HuH-7.5 (cell line): ENCODE measurements at places on chromosomes 4 and X.

- DNase-seq, result no peak
Observed at GRCh38 chr4:47486231-47486673, 1.2 kb downstream of the ATP10D start.

DNA sequence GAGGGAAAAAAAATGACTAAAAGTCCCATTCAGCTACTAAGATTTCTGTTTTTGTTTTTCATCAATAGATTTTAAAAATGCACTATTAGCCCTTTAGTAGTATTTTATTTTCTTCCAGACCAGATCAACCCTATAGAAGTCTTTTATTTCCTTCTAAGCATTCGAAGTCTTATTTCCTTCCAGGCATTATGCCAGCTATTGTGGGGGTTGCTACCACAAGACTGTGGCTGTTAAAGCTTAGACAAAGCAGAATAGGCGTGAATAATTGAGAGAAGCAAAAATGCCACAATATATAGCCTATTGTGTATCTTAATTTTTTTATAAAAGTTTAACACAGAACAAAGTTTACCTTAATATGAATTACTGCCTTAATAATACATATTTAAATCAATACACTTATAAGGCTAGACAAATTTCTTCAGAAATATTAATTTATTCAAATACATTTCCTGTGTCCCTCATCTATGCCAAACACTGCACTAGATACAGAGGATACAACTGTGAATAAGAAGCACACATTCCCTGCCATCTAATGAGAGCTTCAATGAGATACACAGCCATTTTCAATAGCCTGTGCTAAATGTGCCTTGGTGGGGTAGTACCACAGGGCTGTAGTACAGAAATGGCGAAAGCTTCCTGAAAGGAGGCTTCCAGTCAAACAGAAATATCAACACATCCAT lies 33.1 kb downstream of the SLC10A7 start:
- DNase-seq, result no peak

DNA sequence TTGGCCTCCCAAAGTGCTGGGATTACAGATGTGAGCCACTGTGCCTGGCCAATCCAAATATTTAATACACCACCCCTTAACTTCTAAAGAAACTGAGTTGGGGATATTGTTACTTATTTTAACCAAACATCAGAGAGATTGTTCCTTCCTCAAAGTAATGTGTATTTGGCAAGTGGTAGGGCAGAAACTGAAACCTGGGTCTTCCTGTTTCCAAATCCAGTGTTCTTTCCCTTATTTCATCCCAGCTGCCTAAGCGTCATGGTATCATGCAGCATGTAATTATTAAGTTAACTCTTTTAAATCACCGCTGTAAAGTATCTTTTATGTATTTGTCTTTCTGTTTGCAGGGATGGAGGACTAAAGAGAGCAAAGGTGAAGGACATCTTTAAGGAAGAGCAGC lies 68.4 kb downstream of the GPAT3 start:
- no peak for DNase-seq

- no peak for DNase-seq
Observed at GRCh38 chrX:150504397-150505182, 63.8 kb upstream of the MTM1 start.

GRCh38 chr4:188839704-188840103 lies 700.5 kb downstream of the TRIML1 start:
- DNase-seq, result no peak

GRCh38 chr4:110108422-110108821 lies 90.0 kb downstream of the ELOVL6 start:
- DNase-seq, result no peak

DNA sequence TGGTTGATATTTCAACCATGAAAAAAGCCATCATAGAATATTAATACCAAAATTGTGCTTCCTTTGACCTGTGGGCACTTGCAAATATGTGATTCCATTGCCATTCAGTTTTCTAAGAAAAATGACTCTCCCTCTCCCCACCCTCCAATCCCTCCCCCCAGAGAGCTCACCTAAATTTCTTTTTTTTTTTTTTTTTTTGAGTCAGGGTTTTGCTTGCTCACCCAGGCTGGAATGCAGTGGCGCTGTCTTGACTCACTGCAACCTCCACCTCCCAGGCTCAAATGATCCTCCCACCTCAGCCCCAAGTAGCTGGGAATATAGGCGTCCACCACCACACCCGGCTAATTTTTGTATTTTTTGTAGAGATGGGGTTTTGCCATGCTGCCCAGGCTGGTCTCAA lies 47.0 kb downstream of the SNX25 start:
- DNase-seq, result no peak

DNA sequence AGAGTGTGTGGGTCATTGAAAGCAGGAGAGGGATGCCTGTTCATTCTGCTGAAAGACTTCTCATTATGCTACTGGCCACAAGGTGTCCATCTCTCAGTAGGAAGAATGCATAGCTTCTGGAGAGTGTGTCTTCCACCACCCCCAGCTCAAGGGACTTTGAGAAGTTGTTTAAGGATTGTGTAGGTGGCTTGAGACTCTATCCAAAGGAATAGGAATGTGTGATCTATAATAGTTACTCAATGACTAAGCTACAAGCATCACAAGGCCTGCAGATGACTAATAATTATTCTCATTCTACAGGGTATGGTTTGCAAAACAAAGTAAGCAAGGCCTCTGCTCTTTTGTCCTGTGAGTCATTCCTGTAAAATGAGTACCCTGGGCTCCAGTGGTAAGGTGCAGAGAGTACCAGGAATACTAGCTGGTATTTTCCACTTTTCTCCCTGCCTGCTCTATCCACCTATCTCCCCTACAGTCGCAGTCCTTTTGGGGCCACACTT lies 279.8 kb upstream of the BOD1L1 start:
- DNase-seq, result no peak

DNA sequence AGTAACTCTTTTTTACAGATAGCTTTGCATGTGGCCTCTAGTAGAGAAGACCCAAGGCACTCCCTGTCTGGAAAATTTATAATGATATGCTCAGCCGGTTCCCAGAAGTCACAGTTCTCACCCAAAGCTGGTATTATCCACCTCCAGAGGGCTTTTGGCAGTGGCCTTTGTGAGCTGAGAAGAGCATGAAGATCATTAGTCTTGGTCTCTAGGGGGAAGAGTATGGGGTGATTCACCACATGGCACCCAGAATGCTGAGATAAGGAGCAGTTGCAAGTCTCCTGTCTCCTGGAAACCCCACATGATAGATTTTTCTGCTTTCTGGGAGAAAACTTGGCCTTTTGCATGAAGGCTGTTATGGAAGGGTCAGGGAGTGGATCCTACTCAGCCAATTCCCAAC lies 75.4 kb upstream of the PRPS1 start:
- DNase-seq, result no peak

GRCh38 chr4:41209187-41209586 lies 5.2 kb downstream of the APBB2 start:
- DNase-seq, result no peak

DNA sequence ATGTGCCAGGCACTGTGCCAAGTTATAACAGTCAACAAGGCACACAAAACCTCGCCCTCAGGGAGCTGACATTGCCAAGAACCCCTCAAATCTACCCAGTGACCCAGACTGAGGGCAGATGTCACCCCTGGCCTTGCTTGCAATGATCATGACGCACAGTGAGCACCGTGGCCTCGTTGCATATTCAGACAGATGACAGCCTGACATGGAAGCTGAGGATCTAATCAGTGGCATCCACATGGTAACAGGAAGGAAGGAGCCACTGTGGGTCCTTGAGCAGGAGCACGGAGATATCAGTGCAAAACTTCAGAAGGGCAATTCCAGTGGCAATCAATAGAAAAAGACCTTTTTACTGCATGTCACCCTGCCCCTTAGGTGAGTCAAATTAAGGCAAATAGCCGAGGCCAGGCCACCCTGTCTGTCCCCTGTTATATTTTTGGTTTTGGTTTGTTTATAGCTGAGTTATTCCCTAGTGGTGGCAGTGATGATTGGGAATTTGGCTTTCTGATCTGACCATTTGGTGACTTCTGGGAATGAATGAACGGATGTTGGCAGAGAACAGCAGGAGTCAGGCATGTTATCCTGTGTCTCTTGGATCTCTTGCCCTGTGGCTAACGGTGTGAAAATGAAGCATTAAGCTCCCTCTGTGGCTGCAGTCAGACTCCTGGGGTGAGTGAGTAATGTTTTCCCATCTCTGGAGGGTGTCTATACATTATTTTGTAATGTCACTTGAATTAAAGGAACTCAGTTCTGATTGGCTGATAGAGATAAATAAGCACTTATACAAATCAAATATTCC lies 20.4 kb downstream of the WDR13 start:
- DNase-seq, result no peak

DNA sequence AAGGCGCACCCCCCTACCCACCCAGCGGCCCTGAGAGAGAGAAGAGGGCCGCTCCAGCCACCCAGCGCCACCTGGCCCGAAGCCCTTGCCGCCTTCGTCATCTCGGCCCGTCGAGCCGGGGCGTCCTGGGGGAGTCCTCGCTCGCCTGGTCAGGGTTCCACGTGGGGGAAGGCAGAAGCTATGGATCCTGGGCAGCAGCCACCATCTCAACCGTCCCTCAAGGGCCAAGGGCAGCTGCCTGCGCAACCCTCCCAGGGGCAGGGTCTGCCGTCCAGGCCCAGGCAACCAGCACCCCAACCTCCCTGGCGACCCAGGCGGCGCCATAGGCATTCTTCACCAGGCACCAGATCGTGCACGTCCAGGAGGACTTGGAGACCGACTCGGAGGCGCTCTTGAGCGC lies 51.5 kb upstream of the IL13RA2 start:
- DNase-seq, result no peak

- DNase-seq, result no peak
Observed at GRCh38 chr4:143358923-143359643, 22.4 kb downstream of the GAB1 start.

DNA sequence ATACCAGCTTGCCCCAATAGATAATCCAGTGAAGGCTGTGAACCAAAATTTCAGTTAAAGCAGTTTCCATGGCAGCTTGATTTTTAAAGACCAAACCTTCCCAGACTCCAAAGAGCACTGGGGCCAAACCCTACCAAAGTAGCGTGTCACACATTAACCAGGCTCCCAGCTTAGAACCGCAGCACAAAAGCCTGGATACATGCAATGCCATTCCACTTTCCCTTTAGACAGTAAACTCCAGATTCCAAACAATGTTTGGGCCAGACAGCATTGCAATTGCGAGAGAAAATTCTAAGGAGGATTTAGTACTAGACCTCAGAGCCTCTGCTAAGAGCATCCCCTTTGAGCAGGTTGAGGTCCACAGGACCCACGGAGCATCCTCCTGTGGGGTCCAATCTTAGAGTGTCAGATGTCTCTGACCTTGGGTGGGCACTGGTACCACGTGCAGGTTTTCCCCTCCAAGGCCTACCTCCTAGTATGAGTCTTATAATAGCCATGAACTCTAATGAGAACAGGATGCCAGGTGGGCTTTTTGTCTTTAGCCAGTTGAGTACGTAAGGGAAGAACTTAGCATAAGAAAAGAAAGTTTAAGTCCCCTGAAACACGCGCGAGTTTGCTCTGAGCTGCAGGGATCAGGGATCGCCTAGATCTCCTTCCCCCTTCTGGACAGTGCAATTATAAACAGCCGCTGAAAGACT lies 38.8 kb downstream of the MGARP start:
- no peak for DNase-seq

GRCh38 chrX:129954804-129955203 lies 27.6 kb upstream of the BCORL1 start:
- no peak for DNase-seq

DNA sequence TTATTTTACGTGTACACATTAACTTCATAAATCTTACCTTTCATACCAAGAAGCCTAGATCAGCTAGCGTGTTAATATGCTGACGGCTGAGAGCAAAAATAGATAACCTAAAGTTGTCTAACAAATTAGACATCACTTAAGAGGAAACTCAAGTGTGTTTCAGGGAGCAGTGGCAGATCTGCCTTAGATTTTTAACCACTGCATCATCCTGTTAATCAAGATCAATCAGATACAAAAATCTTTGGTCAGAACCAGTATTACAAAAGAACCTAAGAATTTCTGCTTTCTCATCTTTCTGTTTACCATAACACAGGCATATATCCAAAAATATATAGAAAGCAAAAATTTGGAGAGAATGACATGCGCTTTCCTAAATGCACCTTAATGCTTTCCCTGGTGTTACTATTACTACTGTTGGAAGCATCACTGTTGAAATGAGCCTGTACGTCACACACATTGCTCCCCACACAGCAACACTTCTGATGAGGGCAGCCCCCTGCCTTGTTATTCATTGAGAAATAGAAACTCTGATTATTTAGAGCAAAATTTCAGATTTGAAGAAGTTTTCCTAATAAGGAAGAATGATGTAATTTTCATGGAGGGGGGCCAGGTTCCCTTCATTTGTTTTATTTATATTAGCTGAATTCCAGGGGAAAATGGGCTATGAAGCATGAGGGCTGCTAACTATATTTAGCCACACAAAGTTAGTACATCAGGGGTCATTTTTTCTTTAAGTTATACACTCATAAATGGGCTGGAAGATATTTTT lies 152.3 kb downstream of the CBR4 start:
- no peak for DNase-seq

GRCh38 chrX:56248492-56248891 lies 16.3 kb downstream of the KLF8 start:
- peak; percentile 8 for DNase-seq

GRCh38 chrX:132831336-132831973 lies 127.0 kb downstream of the HS6ST2 start:
- DNase-seq, result no peak

DNA sequence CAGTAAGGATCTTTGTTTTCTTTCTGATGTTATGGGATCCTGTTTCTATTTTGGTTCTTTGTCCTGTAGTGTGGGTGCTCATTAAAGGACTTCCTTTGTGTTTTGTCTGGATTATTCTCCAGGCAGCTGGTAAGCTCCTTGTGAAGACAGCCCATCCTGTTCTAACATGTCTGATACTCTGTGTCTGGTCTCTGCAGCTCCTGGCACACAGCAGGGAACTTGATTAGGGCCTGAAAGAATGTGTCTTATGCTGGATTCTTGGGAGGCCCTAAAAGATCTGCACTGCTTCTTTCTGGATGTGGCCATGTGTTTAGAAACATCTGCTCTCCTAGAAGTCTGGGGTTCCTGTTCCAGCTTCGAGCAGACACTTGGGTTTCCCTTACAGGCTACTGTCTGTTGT lies 38.1 kb upstream of the ATXN3L start:
- no peak for DNase-seq

GRCh38 chrX:1453951-1454785 lies 1.5 kb upstream of the ASMTL start:
- DNase-seq, result peak; percentile 52

DNA sequence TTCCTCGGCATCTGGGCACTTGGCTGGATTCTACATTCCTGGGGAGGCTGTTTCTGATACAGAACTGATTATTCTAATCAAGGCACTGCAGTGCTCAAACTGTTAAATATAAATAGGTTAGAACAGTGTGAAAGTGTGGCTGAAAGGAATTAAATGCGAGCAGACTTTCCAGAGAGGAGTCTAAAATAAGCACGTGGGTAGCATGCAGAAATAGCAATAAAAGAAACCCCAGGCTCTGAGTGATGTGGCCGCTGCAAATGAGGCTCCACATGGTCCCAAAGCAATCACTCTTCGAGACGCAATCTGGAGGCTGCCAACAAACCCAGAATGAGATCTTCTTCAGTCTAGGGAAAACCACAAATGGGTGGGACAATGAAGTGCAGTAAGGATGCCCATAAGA lies 30.6 kb upstream of the MTM1 start:
- DNase-seq, result no peak
